Right ventricle myocardium superior (tissue), 1 donor: ENCODE measurements at places on chromosomes 7 and 10. TPM values are rescaled to one million over a fixed set of nuclear protein-coding genes. Genes with fewer than 3 reads are reported as not detected.

GAD2 gene
- not detected for total RNA-seq

DYDC2 gene
- total RNA-seq: not detected

CREB5 gene
- total RNA-seq: 4.7 TPM

PRKAR1B gene
- total RNA-seq: 16.5 TPM

TSPAN33 gene
- 11.8 TPM for total RNA-seq

SP4 gene
- 4.0 TPM for total RNA-seq

CALD1 gene
- 86.1 TPM for total RNA-seq

SLC18A3 gene
- not detected for total RNA-seq

DNA sequence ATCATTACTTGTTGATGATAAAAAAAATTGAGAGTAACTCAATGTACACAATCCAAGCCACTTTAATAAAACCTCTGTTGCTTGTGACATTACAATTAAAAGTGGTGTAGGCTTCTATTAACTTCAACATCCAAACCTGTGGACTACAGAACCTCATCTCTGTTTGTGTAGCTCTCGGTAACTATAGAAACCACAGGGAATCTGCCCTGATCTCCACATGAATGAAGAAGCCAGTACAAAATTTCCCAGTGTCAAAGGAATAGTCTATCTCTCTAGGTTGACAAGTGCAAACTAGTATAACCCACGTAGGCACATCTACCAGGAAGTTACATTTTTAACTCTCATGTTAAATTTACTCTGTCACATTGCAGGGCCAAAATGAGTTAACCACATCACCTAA, 204.3 kb downstream of the CHCHD3 start:
- no peak for DNase-seq

GRCh38 chr10:4013651-4014121, 228.7 kb upstream of the KLF6 start:
- DNase-seq: no peak

DNA sequence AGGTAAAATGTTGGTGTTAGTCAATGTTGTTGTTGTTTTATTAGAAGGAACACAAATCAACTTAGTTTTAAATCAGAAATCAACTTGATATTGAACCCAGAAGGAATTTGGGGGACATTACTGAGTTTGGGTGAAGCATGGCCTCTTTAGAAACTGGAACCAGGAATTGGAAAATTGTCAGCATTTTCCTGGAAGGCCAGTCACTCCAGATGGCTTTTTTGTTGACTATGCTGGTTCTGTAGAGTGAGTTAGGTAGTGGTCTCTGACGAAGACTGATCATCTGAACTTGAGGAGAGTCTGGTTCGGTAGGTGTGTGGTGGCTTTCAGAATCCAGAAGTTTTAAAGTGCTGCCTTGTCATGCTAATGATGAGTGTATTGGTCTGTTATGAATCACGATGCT, 111.5 kb downstream of the BMPER start:
- no peak for DNase-seq

DNA sequence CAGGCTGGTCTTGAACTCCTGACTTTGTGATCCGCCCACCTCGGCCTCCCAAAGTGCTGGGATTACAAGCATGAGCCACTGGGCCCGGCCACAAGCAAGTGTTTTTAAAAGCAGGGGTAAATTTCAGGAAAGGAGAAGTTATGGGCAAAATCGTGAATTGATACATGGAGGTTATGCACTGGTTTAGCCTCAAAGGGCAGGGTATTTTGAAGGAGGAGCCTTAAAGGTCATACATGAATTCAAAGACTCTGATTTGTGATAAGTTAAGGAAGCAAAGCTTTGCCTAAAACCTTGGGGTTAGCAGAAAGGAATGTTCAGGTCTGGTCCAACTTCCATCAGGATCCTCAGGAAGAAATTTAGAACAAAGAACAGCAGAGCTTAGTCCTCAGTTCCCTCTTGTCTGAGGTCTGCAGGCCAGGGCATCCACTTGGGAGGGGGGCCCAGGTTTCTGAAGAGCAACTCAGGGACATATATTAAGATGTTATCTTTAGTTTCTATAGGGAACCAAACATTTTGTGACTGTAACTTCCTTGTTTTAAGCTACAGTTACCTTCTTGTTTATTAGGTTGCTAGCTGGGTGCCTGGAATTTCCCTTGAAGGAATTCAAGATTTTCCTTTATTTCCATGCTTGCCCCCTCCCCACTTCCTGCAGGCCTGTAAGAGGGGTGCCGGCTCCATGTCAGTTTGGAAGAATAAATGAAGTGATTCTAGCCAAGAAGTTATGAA, 2.8 kb upstream of the REPIN1 start:
- no peak for DNase-seq

DNA sequence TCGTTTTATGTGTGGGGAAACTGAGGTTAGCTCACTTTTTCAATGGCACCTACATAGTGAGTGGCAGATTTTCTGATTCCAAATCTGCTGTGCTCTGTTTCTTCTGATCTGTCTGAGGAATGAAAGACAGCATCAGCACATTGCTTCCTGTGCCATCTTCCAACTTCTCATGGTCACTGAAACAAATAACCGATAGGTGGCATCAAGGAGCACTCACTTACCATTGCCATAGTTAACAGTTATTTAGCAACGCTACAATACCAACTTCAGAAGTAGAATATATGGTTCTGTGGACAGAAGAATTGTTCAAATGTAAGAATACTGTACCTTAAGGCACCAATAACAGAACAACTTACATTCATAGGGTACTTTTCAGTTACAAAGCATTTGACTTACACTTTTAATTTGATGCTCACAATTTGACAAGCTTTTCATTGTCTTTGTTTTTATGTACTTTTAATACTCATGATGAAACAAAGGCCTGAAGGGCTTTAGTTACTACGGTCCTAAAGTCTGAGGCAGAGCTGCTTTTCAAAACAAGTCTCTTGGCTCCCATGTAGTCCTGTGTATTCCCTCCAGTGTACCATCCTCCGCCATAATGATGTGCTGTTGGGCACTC, 228.9 kb upstream of the TCF7L2 start:
- DNase-seq: no peak

DNA sequence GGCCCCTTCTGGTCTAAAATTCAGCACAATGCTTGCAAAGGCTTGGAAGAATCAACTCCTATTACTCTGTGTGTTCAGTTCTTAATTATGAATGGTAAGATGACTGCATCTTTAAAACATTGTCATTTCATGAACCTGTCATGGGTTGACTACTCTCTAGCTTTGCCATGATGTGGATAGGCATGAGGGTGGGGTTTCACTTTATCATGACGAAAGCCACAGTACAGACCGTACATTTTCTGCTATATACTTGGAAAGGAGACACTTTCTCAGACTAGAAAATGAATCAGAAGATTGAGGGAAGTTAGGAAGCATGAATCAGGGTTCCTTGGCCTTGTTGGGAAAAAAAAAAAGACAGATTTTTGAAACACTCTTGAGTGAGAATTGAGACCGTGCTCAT, 19.7 kb upstream of the MSRB2 start:
- DNase-seq: no peak

DNA sequence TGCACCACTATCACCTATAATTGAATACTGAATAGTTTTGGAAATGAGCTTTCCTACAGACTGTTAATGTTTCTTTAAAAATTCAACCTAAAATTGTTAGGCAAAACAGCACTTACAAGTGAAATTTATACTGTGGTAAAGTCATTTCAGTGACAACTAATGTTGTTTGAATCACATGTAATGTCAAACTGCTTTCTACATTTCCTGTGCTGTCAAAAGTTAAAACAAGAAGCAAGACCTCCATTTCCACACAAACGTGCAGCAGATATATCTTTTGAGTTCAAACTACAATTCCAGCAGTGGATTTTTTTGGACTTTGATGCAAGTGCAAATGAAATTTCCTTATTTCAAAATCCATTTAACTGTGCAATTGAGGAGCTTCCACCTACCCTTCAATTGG, 199.8 kb downstream of the RNLS start:
- DNase-seq: no peak

- no peak for DNase-seq
Observed at GRCh38 chr7:31688372-31688771, 1.4 kb downstream of the PPP1R17 start.

DNA sequence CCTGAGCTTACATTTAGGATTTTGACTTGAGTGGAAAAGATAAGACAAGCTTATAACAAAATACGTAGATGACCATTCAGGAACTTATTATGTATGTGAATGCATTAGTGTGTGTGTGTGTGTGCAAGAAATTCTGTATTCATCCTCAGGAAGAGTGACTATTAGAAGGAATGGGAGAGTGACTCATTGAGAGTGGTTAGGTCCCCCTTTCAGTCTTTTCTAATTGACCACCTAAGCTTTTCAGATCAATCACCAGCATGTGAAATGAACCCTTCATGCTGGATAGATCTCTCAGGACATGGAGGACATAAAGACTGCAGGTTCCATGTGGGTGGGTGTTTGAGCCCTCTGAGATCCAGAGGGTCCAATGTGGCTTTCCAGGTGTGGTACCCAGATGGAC, 153.5 kb downstream of the MBL2 start:
- DNase-seq: no peak

DNA sequence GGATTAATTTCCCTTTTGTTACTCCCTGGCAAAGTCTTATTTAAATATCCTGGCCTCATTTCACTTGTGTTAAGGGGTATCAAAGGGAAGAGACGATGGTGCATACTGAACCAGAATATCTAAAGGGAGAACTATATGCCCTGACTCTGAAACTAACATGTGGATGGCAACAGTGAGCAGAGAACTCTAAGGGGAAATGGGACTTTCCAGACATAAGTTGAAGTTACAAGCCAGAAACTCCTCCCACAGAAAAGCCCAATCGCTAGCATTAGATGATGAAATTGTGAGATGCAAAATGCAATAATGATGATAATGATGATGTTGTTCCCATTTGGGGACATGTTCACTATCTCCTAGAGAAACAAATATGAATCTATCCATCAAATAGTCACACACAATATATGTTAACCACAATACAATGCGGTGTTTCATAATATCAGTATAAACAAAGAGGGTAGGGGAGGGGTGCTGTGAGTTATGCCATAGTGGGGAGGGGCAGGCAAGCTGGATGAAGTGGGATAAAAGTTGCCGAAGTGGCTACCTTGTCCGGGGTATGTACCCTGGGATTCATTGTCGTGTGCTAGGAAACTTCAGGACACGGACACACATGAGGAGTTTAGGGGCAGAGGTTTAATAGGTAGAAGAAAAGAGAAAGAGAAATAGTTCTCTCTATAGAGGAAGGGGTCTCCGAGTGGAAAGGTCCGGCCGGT, 37.1 kb downstream of the TMEM229A start:
- no peak for DNase-seq

- DNase-seq: no peak
Observed at GRCh38 chr7:20647908-20648776, 32.7 kb downstream of the ABCB5 start.

DNA sequence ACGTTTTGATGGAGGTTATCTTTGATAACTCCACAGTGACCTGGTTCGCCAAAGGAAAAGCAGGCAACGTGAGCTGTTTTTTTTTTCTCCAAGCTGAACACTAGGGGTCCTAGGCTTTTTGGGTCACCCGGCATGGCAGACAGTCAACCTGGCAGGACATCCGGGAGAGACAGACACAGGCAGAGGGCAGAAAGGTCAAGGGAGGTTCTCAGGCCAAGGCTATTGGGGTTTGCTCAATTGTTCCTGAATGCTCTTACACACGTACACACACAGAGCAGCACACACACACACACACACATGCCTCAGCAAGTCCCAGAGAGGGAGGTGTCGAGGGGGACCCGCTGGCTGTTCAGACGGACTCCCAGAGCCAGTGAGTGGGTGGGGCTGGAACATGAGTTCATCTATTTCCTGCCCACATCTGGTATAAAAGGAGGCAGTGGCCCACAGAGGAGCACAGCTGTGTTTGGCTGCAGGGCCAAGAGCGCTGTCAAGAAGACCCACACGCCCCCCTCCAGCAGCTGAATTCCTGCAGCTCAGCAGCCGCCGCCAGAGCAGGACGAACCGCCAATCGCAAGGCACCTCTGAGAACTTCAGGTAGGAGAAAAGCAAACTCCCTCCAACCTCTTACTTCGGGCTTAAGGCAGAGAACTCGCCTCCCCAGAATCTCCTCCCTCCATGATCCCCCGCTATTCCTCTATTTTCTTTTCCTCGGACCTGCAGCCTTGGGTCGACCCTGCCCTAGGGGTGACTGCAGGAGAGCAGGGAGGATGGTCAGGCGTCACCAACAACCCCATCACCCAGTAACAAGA, at the start of gene SERPINE1:
Gene SERPINE1, plus strand, starts transcription at position 454 of the 809 bp plus-strand sequence. CDS start 1,290 bp downstream, outside the sequence.
- peak; percentile 88 for DNase-seq

DNA sequence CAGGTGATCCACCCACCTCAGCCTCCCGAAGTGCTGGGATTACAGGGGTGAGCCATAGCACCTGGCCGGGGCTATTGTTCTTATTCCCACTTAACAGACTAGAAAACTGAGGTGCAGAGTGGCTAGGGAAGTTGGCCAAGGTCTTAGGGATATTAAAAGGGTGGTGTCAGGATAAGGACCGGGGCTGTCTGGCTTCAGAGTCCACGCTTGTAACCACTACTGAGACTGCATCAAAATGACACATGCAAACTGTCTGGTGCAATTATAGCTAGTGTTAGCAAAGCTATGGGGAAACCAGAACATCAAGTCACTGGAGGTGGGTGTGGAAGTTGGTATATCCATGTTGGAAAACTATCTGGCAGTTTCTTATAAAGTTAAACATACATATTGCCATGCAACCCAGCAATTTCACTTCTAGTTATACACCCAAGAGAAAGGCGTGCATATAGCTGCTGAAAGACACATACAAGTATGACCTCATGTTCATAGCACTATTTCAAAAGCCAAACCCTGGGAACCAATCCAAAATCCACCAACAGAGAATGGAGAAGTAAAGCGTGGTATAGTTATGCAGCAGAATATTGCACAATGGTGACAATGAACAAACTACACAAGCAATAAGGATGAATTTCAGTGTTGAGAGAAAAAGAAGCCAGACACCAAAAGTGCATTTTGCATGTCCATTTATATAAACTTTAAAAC, 33.9 kb upstream of the EEPD1 start:
- no peak for DNase-seq

- no peak for DNase-seq
Observed at GRCh38 chr7:114662002-114662677, 247.5 kb downstream of the FOXP2 start.

DNA sequence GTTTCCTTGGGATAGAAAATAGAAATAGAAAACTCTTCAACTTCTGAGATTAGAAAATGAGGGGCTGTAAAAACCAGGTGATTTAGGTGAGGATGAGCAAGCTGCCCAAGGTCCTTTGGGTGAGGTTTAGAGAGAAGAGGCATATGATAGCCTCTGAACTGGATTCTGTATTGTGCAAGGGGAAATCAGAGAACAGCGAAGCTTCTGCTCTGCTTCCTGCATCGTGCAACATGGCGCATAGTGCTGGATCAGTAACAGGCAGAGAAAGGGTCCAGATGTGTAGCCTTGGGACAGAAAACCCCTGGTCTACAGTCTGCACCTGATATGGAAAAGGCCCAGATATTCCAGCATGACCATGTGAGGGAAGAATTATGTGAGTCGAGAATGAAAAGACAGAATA, 121.7 kb downstream of the MBL2 start:
- no peak for DNase-seq

- DNase-seq: no peak
Observed at GRCh38 chr10:101258179-101258885, 29.1 kb upstream of the LBX1 start.

GRCh38 chr10:6379015-6379776, 176.5 kb downstream of the PFKFB3 start:
- no peak for DNase-seq
